ENCODE measurements at places on chromosomes 7 and 10.

- no peak for DNase-seq
Measured at GRCh38 chr7:107344799-107345198, 125.1 kb upstream of the GPR22 start.

DNA sequence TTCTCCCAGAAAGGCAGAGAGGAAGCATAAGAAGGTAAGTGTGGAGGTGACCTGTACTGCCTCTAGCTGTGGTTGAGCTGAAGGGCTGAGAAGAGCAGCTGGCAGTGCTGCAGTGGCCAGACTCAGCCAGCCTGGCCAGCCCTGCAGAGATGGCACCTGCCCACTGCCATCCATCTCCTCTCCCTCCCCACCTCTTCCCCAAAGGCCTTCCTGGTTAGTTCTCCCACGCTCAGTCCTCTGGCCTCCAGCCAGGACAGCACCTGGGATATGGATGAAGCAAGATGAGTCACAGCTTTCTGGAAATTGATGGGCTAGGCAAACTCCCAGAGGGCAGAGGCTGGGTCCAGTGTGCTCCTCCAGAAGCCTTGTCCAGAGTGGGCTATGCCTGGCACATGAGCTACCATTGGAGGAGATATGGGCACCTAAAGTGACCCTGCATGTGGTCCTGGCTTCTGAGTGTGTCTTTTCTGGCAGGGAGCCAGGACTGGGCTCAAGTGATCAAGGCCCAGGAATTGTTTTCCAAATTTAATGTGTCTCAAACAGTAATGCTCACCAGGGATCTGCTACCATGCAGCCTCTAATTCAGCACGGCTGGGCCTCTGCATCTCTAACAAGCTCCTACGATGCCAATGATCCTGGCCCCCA is 81.0 kb upstream of the CACUL1 start:
- DNase-seq: no peak

DNA sequence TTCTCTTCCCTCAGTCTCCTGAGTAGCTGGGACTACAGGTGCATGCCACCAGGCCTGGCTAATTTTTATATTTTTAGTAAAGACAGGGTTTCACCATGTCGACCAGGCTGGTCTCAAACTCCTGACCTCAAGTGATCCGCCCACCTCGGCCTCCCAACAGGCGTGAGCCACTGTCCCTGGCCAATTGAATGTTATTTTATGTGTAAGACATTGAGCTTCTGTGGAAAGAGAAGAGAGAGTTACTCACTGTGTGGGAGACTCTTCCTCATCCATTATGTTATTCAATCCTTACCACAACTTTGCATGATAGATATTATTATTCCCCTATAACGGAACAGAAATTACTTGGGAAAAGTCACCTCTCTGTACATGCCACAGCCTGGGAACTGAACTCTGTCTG is 32.6 kb upstream of the MXI1 start:
- no peak for DNase-seq

DNA sequence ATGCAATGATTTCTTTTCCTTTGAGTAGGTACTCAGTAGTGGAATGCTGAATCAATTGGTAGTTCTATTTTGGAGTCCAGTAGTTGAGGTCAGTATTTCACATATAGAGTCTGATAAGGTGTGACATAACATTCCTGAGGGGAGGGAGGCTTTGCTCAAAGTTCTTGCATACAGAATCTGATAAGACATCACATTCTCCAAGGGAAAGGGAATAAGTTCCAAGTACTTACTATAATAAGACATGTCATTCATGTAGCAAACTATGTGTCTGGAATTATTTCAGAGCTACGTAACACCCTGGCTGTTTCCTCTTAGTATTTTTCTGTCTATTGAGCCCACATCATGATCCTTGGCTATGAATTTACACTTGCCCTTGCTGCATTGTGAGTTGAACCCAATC is 74.3 kb upstream of the POM121L12 start:
- no peak for DNase-seq

GRCh38 chr10:106908225-106908624 is 256.3 kb downstream of the SORCS1 start:
- no peak for DNase-seq

GRCh38 chr10:92989250-92989649 is 71.3 kb upstream of the CYP26C1 start:
- no peak for DNase-seq

DNA sequence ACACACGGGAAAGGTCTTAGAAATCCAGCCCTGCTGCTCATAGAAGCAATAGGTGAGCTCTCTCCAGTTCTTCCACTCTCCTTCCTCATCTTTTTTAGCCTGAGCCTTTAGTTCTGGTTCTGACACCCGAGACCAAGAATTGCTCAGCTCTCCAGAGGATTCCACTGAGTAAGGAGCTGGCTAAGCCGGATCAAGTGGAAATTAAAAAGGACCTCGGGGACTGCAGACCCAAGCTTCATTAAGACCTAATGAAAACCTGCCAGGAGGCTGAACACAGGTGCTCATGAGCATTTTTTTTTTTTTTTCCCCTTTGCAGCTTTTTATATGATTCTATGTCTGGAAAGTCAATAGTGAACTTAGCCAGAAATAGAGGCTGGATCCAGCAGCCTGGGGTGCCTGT is 1176.0 kb upstream of the AUTS2 start:
- DNase-seq: no peak

- DNase-seq: no peak
Measured at GRCh38 chr10:8069627-8070026, 15.1 kb downstream of the GATA3 start.

DNA sequence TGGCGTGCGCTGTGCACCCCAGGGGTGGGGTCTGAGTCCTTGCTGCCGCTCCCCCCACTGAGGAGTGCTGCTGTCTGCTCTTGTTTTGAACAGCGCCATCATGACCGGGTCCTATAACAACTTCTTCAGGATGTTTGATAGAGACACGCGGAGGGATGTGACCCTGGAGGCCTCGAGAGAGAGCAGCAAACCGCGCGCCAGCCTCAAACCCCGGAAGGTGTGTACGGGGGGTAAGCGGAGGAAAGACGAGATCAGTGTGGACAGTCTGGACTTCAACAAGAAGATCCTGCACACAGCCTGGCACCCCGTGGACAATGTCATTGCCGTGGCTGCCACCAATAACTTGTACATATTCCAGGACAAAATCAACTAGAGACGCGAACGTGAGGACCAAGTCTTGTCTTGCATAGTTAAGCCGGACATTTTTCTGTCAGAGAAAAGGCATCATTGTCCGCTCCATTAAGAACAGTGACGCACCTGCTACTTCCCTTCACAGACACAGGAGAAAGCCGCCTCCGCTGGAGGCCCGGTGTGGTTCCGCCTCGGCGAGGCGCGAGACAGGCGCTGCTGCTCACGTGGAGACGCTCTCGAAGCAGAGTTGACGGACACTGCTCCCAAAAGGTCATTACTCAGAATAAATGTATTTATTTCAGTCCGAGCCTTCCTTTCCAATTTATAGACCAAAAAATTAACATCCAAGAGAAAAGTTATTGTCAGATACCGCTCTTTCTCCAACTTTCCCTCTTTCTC is 26.0 kb downstream of the BNIP3 start:
- no peak for DNase-seq
